ENCODE measurements at places on chromosomes 12 and 14. TPM values are rescaled to one million over a fixed set of nuclear protein-coding genes. Genes with fewer than 3 reads are reported as not detected.

CMA1 gene
- total RNA-seq: not detected

GRCh38 chr12:116916714-116917114 lies 6.0 kb downstream of the FBXW8 start:
- DNase-seq: peak; percentile 87

DNA sequence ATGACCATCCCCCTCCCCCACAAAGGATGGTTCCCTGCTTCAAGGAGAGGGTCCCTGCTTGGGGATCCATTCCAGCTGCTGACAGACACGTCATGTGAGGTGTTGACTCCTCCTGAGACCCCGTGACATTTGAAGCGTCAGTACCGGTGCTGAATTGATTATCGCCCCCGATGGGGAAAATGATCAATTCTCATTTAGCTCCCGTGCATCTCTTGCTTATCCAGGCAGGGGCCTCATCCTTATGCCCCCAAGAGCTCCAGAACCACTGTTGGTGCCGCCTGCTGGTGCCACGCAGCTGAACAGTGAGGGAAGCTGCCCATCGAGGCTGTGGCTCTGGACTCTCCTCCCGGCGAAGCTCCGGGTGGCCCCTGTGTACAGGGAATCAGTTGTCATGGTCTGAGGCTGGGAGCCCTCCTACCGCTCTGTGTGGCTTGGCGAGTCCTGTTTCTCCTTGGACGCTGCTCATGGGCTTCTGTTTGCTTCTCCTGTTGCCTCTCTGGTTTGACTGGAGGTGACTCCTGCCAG lies 4.6 kb downstream of the KIF26A start:
- no peak for DNase-seq

DNA sequence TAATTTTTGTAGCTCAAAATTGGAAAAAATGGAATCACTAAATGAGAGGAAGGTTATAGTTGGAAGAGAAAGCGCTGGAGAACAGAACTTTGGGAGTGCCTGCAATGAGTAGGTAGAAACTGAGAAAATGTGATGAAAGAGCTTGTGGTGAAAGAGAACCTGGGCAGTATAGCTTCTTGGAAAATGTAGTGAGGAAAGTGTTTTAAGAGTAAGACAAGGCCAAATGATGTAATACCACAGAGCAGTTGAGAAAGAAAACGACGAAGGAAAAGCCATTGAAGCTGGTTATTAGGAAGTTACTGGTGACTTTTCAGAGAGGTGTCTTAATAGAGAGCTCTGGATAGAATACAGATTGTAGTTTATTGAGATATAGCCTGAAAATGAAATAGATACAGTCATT lies 255.3 kb downstream of the AEBP2 start:
- DNase-seq: peak; percentile 75

DNA sequence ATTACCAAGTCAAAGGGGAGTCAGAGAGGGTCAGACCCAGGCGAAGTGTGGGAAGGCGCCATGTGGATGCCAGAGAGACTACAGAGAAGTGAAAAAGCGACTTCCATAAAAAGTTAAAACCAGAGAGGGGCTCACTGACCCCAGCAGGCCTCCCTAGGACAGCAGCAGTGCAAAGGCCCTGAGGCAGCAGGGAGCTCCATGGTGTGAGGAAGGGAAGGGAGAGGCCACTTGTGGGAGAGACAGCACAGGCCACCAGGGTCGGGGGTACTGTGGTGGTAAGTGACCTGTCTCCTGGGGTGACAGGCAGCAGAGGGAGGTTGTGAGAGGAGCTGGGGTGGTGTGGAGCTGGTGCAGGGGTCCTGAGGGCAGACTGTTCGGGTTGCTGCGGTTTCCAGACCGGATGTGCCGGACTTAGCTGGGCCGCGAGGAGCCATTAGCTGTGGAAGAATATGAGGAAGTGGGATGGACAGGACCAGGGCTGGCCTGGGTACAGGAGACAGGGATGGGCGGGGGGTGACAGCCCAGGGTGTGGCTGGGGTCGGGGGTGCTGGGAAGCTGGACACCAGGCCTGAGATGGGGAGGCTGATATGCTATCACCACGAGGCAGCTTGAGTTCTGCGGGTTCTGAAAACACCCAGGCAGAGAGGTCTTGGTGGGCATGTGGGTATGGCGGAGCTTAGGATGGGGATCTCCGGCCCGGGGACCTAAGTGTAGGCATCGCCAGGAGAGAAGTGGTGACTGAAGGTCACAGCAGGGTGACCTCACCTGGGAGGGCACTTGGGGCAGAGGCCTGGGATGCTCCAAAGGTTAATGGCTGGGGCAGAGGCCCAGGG lies 22.7 kb downstream of the SETD1B start:
- no peak for DNase-seq

- DNase-seq: no peak
Observed at GRCh38 chr12:1305791-1306500, 288.4 kb downstream of the FBXL14 start.

GRCh38 chr14:96589577-96589976 lies 87.4 kb downstream of the PAPOLA start:
- DNase-seq: no peak

PLEKHG7 gene
- total RNA-seq: not detected

SFSWAP gene
- total RNA-seq: 68.8 TPM

GALNT9 gene
- total RNA-seq: 3.2 TPM

MYL2 gene
- not detected for total RNA-seq

TSPAN19 gene
- 0.63 TPM for total RNA-seq

FAIM2 gene
- total RNA-seq: not detected

GRCh38 chr14:60977847-60978246 lies 3.0 kb downstream of the TRMT5 start:
- no peak for DNase-seq

GRCh38 chr14:101096551-101096950 lies 193.0 kb upstream of the RTL1 start:
- DNase-seq: no peak

DNA sequence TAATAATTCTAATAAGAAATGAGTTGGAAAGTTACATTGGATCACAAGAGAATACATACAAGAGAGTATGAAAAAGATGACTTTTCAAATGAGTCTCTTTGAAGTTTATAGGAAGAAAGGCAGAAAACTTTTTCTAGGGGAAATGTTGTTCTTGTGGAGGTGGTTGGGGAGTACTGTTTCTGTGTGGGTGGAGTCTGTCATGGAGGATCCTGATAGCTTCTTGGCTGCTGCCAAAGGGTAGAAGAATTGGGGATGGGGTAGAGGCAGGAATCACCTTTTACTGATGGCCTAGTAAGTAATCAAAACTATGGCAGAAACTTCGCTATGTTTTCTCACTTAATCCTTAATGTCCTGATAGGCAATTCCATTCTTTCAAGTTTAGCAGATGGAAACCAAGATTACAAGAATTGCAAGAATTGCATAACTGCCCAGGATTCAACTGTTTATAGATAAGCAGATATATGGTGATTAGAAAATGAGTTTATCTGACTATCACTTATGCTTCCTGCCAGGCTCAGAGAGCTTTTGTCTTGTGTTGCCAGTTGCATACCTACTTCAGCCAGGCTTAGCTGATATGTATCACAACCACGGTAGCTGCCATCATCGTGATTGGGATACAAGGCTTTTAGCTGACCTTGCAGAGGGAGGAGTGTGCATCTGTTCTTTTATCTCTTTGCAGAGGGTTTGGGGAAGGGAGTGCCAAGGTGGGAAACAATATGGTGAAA lies 463.9 kb downstream of the TMTC2 start:
- no peak for DNase-seq

IRAK4 gene
- 10.1 TPM for total RNA-seq

CATSPERB gene
- total RNA-seq: 1.1 TPM

P2RX2 gene
- not detected for total RNA-seq

GRCh38 chr14:22883173-22883976 lies at the start of gene REM2:
TSS of gene REM2 (plus strand) at chr14:22883222. CDS start at chr14:22883288, 66 bp downstream.
- DNase-seq: no peak

DNA sequence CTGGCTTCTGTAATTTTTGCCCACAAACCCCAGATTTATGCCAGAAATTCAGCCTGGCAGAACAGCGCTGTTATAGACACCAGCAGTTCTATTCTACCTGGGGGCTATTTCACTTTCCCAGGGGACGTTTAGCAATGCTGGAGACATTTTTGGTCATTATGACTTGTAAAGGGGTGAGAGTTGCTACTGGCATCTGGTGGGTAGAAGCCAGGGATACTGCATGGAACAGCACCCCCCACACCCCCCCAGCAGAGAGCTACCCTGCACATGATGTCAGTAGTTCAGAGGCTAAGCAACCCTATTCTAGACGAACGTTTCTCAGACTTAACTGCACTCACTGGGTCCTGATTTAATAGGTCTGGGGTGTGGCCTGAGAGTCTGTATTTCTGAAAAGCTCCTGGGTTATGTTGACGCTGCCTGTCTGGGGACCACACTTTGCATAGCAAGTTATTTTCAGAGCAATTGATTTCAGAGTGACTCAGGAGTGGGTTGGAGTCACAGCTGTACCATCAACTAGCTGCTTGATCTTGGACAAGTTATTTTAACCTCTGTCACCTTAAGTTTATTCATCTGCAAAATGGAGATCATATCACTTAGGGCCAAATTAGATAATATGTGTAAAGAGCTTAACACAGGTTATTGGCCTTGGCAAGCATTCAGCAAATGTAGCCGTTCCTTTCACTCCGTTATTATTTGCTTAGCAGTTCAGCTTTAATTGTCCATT lies 48.5 kb downstream of the CHST11 start:
- no peak for DNase-seq

FBXO33 gene
- total RNA-seq: 5.6 TPM

GRCh38 chr12:120620624-120621023 lies 19.8 kb upstream of the CABP1 start:
- peak; percentile 19 for DNase-seq

DNA sequence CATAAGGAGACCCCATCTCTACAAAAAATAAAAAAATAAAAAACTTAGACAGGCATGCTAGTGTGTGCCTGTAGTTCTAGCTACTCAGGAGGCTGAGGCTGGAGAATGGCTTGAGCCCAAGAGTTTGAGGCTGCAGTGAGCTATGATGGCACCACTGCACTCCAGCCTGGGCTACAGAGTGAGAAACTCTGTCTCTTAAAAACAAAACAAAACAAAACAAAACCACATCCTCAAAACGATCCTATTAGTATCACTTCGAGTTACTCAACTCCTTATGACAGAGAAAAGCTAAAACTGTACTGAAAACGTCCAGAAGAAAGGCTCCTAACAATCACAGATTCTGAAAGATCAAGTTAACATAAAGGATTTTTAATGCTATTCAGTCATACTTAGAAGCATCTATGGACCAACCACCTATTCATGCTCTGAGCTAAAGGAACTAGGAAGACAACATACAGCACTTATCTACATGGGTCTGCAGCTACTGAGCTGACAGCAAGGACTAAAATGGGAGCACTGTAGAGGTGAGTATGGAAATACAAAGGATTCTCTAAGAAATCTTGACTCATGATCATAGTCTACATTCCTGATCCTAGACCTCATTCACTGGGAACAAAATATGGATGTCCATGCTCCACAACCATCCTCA lies 75.3 kb upstream of the DUSP6 start:
- no peak for DNase-seq

- DNase-seq: no peak
Observed at GRCh38 chr14:52352569-52352968, 38.5 kb downstream of the PTGER2 start.

GRCh38 chr12:75977952-75978671 lies 53.5 kb downstream of the PHLDA1 start:
- peak; percentile 99 for DNase-seq

GRCh38 chr12:9184276-9184675 lies 23.9 kb downstream of the PZP start:
- no peak for DNase-seq

DNA sequence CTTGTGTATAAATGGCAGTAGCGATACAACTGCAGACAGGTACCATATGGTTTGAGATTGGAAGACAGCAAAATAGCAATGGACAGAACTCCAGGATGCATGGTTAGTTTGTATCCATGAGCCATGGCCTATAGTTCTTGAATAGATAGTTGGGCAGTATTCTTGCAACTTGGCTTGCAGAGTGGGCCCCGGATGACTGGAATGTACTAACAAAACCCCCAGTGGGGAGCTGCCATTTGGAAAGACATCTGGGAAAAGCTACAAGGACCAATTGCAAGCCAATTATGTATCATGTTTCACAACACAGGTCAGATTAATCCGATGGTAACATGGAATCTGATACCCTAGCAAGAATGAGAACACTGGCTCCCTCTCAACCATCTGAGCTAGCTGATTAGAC lies 279.6 kb downstream of the RERGL start:
- no peak for DNase-seq
